H9 (cell line): ENCODE measurements at places on chromosomes 6 and 20.

DNA sequence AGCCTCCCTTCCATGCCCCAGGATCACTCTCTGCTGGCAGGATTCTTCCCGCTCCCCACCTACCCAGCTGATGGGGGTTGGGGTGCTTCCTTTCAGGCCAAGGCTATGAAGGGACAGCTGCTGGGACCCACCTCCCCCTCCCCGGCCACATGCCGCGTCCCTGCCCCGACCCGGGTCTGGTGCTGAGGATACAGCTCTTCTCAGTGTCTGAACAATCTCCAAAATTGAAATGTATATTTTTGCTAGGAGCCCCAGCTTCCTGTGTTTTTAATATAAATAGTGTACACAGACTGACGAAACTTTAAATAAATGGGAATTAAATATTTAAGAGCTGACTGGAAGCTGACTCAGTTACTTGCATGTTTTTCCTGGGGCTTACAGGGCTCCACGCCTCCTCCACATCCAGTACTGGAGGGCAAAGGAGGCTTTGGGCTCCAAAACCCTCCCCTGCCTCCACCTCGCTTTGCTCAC, 24.3 kb upstream of the FANCE start:
- DNase-seq: no peak

GRCh38 chr6:148309301-148309700, 33.3 kb upstream of the SASH1 start:
- no peak for DNase-seq

DNA sequence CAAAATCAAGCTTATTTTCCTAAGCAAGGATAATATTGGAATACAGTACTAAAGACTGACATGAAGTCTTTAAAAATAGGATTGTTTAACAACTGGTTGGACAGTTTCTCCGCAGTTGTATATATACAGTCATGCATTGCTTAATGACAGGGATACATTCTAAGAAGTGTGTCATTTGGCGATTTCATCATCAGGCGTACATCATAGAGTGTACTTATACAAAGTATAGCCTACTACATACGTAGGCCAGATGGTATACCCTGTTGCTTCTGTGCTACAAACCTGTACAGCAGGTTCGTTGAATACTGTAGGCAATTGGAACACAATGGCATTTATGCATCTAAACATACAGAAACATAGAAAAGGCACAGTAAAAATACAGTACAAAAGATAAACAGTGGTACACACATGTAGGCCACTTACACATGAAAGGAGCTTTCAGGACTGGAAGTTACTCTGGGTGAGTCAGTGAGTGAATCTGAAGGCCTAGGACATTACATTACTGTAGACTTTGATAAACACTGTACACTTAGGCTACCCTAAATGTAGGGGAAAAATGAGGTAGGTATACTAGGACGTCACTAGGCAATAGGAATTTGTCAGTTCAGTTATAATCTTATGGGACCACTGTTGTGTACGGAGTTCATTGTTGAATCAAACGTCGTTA, 20.1 kb downstream of the HECA start:
- no peak for DNase-seq

DNA sequence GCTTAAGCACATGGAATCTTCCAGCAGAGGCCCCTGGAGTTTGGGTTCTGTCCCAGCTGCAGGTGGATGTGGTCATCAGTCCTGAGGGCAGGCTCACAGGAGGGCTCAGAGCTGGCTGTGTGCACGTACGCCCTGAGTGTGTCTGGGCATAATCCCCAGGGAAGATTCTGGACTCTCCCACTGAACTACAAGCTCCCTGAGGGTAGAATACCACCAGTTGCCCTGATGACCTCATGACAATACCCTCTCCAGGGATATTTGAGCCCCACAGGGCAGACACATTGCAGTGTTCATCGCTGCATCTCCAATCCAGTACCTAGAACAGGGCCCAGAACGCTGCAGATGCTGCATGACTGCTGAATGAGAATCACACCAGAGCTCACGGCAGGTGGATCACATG, 92.5 kb downstream of the BMP7 start:
- no peak for DNase-seq

- DNase-seq: no peak
These were observed 77.2 kb downstream of the UNC5CL start for GRCh38 chr6:40961831-40962230.

DNA sequence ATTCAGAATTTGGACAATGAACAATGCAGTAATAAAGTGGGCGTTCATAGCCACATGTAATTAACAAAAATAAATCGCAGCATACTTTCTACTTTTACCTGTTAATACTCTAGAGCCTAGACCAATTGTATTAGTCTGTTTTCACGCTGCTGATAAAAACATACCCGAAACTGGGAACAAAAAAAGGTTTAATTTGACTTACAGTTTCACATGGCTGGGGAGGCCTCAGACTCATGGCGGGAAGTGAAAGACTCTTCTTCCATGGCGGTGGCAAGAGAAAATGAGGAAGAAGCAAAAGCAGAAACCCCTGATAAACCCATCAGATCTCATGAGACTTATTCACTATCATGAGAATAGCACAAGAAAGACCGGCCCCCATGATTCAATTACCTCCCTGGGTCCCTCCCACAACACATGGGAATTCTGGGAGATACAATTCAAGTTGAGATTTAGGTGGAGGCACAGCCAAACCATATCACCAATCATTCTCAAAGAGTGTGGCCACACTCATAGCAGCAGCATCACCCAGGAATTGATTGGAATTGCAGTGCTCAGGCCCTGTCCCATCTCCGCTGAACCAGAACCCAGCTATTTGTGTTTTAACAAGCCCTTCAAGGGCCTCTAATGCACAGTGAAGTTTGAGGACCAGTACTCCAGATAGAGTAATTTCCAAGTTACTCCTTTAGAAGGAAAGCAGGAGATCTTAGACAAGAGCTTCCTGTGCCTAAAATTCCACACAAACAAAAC, 650.0 kb downstream of the KIF16B start:
- DNase-seq: no peak

DNA sequence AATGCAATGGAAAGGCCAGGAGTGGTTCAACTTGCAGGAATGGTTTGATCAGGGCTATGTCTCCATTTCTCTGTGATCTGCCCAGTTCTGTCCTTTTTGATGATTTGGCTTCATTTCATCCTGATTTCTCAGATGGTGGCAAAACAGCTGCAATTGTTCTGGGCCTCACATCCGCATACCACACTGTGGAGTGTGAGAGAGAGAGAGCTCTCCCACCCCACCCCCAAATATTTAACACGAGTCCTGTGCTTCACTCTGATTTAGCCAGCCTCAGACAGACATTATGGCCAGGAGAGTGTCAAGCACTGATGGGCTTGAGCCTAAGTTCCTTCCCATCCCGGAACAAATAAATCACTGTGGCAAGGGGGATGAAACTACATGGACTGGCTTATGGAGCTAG, 284.6 kb downstream of the CDC5L start:
- DNase-seq: no peak

DNA sequence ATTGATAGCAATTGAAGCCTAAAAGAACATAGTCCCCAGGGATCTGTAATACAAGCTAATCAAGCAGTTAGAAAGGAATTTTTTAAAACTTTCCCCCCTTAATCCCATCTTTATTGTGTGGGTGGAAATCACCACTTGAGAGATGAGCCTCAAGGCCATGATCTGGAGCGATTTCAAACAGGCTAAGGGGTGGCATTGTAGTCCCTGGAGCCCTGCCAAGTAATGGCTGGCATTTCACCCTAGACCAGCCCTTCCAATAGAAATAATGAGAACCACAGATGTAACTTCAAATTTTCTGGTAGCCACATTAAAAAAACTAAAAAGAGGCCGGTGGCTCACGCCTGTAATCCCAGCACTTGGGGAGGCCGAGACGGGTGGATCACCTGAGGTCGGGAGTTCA, 46.9 kb downstream of the PRDM1 start:
- no peak for DNase-seq

DNA sequence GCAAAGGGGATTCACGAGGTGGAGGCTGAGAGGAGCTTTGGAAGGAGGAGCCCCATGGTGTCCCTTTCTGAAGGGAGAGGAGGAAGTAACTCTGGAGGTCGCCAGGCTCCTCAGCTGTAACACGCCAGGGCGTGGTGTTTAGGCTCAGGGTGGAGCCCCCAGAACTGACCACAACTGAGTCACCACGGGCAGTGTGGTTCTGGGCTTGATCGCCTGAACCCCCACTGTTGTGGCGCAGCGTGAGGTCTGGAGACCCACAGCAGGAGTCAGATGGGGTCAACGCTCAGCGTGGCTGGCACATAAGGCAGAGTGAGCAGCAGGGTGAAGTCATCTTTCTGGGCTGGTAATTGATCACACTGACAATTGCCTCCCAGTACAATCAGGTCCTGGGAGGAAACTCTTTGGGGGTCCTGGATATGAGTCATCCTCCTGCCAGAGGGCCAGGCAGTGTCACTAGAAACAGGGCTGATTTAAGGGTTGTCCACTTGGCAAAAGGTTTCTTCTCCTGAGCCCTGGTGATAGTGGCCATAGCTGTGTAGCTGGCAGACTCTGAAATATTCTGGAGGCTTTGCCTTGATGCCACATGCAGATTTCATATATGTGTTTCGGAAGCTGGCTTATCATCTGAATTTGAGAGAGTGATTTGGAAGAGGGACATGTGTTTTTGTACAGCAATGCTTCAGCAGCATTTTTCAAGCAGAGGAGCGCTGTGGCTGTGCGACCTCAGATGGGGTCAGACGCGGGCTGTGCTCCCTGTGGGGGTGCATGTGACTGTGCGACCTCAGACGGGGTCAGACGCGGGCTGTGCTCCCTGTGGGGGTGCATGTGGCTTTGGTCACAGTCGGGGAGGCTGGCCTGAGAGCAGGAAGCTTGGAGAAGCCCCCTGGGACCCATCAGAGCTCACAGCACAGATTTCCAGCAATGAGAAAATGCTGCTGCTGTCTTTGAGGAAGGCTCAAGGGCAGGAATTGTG, 50.0 kb downstream of the SYNJ2 start:
- DNase-seq: no peak

DNA sequence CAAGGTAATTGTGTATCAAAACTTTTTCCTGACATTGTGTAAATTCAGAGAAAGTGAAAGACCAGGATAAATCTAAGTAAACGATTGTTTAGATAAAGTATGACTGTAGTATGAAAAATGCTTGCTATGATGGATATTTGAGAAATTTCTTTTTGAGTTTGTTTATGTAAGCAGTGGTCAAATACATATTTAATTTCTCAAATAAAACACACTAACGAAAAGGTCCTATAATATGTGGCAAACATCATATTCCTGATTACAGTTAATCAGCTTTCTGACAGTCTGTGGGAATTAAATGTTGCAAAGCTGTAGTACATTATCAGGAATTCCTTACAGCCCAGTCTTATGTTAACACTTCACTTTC, 636.9 kb downstream of the MMUT start:
- no peak for DNase-seq

- no peak for DNase-seq
These were observed 28.1 kb downstream of the HM13 start for GRCh38 chr20:31542201-31542842.

DNA sequence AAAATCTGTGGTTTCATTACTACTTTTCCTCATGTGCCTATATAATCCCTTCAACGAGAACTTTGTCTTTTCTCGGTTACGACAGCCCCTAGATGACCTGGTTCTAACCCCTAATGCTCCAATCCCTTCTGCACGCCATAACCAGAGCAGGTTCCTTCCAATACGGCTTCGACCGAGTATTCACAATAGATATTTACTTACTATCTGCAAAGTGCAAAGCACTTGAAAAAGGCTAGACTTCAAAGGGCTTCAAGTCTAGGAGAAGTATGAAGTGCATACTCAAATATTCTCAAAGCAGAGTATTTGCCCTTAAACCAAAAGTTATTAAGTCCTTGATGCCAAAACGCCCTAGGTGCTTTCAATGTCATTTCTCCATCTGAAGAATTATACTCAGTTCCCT, 63.4 kb upstream of the NHSL1 start:
- DNase-seq: no peak

DNA sequence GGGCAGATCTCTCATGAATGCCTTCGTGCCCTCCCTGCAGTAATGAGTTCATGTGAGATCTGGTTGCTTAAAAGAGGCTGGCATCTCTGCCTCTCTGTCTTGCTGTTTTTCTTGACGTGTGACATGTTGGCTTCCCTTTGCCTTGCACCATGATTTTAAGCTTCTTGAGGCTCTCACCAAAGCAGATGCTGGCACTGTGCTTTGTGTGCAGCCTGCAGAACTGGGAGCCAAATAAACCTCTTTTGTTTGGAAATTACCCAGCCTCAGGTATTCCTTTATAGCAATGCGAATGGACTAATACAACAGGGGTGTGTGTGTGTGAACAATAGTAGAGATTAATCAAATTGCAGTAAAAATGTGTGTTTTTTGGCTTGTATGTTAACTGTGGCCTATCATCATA, 8.1 kb downstream of the AKAP7 start:
- no peak for DNase-seq

DNA sequence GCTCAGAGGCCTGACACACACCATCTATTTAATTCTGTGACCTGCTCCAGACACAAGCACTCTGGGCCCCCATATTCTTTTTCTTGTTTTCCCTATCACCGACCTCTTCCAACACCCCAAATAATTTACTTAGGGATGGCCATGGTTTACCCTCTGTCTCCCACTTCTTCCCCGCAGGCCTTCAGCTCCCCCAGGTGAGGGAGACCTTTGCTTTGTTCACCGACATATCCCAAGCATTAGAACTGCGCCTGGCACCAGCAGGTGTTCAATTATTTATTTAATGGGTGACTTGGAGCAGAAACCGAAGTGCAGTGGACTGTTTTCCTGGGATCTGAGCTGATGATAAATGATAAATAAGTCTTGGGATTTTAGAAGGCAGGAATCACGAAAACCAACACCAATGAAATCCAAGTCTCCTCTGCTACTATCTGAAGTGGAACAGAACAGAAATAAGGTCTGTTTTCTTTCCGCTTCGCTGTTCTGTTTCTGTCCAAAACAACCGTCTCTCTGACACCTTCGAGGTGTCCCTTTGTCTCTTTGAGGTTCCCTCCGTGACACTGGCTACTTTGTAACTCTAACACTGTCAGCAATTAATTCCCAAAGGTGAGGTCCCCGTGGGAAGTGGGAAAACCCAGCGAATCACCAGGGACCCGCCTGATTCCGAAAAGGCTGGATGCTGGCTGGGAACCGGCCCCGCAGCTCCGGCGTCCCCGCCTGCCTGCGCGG, 1.1 kb upstream of the RIN2 start:
- DNase-seq: no peak

GRCh38 chr20:56630086-56630493, 984 bp downstream of the TFAP2C start:
- DNase-seq: peak; percentile 85

DNA sequence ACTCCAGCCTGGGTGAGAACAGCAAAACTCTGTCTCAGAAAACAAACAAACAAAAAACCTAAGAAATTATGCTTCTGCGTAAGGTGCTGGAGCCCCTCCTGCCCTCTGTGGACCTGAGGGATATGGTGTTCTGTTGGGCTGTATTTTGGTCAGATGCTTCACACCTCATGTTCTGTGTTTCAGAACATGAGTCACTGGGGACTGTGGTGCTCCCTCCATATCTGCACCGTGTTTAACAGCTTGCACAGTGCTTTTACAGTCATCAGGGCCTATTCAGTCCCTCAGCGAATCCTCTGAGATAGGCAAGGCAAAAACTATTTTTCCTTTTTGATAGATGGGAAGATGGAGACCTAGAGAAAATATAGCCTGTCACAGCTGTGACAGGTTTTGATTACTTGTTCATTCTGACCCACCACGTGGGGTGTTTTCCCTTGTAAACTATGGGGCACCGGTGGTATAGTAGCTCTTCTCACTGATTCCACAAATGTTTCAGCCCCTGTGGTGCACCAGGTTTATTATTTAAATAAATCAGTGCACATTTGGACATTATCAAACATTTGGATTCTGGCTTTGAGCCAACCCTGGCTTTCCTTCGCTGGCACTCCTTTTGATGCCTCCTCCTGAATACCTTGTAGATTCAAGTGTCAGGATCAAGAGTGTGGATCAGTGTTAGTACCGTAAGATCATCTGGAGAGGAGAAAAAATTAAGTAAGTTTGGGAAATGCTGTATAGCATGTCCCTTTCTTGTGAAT, 9.6 kb downstream of the TTPAL start:
- DNase-seq: no peak
